ENCODE measurements at places on chromosomes 1 and 21.

- DNase-seq: no peak
Observed at GRCh38 chr1:5479876-5480646, 512.2 kb downstream of the NPHP4 start.

GRCh38 chr1:31745946-31746670 is 18.0 kb downstream of the ADGRB2 start:
- no peak for DNase-seq

DNA sequence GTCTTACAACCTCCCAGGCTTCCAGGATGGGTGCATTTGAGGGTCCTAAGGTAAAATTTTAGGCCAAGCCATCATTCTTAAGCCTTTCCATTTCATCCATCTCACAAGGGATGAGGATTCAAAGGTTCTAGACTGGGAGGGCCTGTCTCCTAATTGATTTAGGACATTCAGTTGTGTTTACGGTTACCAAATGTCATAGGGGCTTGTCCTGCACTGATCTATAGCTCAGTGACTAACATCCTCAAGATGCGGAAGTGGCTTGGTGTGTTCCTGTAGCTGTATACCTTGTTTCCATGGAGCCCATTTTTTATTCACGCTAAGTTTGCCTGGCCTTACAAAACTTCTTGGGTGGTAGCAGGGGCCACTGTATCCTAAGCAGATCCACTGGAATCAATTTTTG is 52.8 kb downstream of the DUSP10 start:
- DNase-seq: no peak

GRCh38 chr1:180231506-180231921 is 1.4 kb downstream of the LHX4 start:
- DNase-seq: no peak

DNA sequence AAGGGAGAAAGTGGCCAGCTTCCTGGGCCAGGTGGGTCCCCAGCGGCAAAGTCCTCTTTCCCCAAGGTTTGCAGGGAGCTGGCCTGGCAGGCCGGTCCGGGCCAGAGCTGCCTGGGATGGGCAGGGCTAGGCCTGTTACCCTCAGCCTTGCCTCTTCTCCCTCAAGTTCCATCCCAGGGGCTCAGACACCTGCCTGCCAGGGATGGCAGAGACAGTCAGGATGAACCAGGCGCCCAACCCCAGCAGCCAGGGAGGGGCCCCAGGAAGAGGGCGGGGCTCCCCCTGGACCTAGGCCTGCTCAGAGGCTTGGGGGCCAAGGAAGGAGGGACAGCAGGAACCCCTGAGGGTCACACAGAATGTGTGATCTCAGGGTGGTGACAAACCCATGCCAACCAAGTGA is 120.6 kb downstream of the CASZ1 start:
- DNase-seq: no peak

GRCh38 chr1:238466459-238466858 is 575.7 kb upstream of the ZP4 start:
- DNase-seq: no peak

DNA sequence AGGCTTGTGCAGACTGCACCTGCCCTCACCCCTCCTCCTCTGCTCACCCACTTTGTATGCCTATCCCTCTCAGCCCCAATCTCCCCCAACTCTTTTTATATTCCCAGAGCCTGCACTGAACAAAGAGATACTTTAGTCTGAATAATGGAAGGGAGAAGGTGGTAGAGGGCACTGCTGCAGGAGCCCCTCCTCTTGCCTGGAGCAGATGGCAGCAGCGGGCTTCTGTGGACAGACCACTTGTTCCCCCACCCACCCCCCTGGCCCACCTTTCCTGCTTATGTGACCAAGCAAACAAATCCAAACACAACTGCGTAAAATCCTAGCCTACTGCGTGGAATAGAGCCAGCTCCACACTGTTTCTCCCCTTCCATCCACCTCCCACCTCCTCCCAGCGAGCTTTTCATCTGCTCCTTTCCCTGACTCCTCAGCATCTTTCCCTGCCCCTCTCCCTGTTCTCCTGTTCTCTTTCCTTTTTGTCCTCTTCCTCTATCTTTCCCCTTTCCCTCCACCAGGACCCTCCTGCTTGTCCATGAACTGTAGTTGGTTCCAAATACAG is 27.5 kb downstream of the RGS8 start:
- DNase-seq: no peak

DNA sequence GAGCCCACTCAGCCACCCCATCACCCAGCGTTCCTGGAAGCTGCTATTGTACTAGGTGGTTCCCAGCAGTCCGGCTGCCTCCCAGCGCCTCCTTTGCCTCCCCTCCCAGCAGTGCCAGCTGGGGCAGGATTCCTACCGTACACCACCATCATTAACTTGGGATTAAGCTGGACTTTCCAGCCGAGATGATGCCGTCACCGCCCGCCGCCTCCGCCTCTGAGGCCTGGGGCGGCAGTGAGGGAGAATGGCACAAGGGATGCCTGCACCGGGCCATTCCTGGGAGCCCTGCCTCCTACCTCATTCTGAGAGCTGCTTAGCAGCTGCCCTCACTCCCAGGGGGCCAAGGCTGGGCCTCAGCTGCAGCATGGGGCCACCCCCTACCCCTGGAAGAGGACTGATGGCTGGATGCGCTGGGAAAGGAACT is 13.2 kb downstream of the CNTN2 start:
- DNase-seq: no peak

DNA sequence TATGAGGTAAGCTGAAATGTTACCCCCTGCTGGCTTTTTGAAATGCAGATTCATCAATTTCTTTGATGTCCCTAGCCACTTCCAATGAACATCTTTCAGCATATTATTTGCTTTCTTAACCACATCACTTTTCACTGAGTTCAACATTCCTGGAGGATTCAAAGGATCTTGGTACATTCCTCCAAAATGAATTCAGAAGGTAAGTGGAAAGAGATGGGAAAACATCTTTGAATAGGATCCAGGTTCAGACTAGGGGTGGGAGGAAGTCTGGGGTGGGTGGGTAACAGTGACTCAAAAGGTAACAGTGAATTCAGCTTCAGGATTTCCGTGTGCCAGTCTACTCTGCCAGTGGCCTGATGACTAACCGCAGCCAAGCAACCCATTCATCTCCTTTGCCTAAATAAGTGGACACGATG is 180.7 kb downstream of the ZC3H11B start:
- DNase-seq: no peak

DNA sequence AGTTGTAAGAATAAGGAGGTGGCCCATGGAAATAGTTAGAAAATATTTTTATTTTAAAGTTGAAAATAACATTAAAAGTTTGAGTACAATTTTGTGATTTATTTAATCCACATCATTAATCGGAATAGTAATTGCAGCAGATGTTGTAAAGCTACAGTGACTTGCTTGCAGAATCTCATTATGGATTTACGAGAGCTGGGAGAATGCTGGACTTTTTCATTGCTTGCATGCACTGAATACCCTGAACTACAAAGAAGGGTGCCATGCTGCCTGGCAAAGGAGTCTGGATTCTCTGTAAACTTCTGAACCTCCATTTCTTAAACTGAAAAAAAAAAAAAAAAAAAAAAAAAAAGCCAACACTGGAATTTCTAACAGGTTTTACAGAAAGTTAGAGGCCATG is 26.5 kb downstream of the WDR64 start:
- no peak for DNase-seq

DNA sequence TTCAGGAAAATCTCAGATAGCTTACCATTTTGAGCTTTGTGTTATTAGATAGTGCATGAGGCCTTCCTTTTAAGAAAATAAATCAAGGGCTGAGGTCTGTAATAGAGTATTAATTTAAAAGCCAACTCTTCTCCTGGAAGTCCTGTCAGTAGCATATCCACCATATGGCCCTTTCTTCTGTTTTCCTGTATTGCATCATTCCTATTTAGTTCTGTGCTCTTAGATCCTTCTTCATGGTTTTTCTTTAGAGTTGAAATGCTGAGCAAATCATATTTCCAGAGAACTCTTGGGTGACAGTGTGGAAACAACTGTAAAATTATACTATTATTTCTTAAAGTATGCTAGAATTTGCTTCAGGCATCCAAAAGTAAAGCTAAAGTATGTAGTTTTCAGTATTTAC is 91.7 kb downstream of the TTC3 start:
- DNase-seq: no peak

DNA sequence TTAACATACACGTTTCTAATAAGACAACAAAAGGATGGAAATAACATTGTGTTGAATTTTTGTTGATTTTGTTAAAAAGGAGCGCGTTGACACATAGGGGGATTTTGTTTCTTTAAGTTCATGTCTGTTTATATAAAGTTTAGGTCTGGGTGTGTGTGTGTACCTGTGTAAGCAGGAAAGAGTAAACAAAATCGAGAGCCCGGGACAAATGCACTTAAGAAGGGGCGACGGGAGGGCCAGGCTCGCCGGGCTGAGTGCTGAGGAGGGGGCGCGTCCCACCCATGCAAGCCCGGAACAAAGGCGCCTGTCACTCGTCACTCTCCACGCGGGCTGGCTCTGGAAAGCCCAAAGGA is 28.8 kb upstream of the TRIM17 start:
- DNase-seq: no peak
